ENCODE measurements at places on chromosomes 11 and 22. TPM values are rescaled to one million over a fixed set of nuclear protein-coding genes. Genes with fewer than 3 reads are reported as not detected.

ACTN3 gene
- 0.30 TPM for total RNA-seq

SCGB2A2 gene
- total RNA-seq: not detected

OTOG gene
- total RNA-seq: not detected

GRAP2 gene
- total RNA-seq: 113 TPM

SYNGR1 gene
- 1.1 TPM for total RNA-seq

LRRC55 gene
- not detected for total RNA-seq

ISX gene
- not detected for total RNA-seq

APOA4 gene
- not detected for total RNA-seq

EFEMP2 gene
- total RNA-seq: 5.1 TPM

TCN1 gene
- total RNA-seq: 0.55 TPM

RAG2 gene
- not detected for total RNA-seq

C22orf42 gene
- total RNA-seq: not detected

OR52A1 gene
- not detected for total RNA-seq

PGGHG gene
- total RNA-seq: 317 TPM

BCO2 gene
- 2.7 TPM for total RNA-seq

TEX12 gene
- 0.32 TPM for total RNA-seq

CD59 gene
- 48.7 TPM for total RNA-seq

SLC22A6 gene
- not detected for total RNA-seq

Measured in T-helper 17 cell (primary cell).